ENCODE measurements at places on chromosomes 3 and 15.

DNA sequence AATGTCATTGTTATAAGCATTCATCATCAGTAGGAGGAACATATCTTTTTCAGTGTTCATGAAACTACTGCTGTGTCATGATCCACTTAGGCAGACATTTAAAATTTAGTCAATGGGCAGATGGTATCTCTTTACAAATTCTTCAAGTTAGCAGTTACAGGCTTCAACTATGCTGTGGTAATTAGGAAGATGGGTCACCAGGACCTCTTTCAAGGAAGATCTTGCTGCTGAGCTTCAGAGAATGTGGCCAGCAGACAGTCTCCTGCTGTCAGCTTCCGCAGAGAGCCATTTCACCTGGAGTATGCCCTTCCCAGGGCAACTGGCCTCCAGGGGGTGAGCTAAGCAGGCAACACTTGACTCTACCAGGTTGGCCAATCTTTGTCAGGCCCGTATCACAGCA lies 19.4 kb downstream of the IFT57 start:
- DNase-seq = peak; percentile 15

DNA sequence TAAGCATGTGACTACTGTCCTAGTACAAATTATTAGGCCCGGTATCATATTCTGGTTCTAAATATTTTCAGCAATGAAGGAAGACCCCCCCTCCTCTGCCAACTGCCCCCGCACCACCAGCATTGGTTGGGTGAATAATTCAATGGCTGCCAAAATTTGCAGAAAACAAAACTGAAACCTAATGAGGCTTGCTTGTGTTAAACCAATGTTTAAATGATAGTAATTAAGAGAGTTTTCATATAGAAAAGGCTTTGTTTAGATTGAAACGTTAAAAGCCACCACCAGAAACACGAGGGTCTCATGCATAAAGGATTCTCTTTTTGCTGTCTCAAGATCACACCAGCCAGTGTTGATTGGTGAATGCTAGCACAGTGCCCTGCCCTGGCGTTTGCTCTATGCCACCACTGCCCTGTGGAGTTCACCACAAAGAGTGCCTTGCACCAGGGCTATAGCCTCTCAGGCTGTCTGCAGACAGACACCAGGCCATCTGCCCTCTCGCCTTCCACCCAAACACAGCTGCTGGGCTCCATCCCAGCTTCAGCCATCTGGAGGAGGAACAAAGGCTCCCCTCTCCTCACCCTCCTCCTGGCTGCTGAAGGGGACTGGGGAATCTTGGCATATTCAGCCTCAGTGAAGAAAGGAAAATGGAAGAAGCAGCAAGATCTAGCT lies 200.3 kb upstream of the PFN2 start:
- no peak for DNase-seq

- no peak for DNase-seq
Observed at GRCh38 chr15:43215961-43216360, 4.9 kb downstream of the EPB42 start.

DNA sequence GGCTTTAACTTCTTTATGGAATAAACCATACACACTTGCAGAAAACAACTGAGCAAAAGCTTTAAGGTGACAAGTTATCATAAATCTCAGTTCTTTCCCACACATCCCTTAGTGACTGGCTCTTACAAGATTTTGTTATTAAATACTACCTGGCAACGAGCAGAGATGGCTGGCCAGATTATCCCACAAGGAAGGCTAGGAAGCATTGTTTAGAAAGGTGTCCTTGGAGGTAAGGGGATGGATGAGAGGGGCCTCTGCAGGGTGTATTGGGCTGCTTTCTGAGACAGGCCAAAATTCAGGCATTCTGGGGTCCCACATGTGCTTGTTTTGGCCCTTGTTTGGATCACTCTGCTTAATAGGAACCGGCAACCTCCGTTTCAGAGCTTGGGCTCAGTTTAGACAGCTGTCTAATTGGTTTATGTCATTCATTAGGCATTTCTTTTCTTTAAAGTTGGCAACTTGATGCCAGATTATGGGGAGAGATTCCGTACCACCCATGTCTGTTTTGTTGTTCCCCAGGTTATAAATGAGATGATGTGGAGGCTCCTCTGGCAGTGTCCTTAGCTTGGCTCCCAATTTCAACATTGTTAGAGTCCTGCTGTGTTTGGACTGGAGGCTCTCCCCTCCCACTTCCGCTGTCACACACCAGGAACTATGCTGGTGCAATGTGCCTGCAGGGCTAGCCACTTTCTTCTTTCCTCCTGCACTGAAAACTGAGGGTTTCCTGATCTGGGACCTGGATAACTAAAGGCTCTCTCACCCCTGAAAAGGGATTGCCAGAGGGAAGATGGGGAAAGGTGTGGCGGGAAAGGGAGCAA lies 121.1 kb downstream of the TPRG1 start:
- peak; percentile 57 for DNase-seq

- DNase-seq = no peak
Observed at GRCh38 chr15:71629781-71630474, 180.4 kb upstream of the NR2E3 start.

DNA sequence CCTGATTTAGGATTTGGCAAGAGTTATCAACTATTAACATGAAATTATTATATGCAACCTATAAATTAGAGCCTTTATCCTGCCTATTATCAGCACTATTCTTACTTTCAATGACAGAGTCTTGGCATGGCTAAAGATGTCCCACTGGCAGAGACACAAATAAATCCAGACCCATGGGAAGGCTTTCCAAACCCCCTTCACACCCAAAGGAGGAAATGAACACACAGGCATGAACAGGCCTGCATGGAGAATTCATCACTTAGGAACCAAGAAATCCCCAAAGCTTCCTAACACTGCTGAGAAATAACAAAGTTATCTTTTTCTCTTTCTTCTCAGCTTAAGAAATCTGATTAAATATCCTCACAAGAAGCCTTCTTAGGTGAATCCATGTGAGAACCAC lies 213.9 kb downstream of the OCA2 start:
- DNase-seq = no peak

DNA sequence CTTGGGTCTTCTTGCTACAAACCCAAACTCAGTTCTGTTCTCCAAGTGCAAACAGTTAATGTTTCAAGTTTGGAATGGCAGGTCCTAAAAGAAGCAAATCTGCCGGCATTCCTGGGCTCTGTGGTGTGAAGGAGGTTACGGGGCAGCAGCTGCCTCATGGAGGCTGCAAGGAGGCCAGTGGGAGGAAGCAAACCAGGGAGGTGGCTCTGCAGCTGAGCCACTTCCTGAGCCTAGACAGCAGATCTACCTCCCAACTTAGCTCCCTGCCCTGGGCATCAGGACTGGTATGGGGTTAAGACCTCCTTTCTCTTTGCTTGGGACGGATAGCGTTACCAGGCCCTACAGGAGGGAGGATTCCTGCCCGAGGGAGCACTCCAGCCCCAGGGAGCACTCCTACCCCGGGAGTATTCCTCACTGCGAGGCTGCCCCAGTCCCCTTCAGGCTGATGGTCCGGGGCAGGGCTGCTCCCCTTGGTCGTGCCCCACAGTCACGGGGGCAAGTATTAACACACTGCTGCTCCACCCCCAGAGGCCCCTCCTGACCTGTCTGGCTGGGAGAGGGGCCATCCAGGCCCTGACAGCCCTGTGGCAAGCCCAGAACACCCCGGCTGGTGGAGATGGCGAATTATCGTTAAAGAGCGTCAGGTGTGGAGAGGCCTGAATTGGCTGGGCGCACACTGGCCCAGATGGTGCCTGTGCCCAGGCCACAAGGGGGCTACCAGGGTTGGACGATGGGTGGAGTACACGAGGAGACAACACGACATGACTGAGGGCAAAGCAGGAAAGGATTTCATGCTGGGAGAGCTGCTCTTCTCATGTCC lies 129.9 kb downstream of the ATP10A start:
- DNase-seq = no peak

- DNase-seq = no peak
Observed at GRCh38 chr3:58839187-58839586, 172.6 kb upstream of the FAM3D start.

- no peak for DNase-seq
Observed at GRCh38 chr3:17546500-17547255, 195.8 kb downstream of the TBC1D5 start.

DNA sequence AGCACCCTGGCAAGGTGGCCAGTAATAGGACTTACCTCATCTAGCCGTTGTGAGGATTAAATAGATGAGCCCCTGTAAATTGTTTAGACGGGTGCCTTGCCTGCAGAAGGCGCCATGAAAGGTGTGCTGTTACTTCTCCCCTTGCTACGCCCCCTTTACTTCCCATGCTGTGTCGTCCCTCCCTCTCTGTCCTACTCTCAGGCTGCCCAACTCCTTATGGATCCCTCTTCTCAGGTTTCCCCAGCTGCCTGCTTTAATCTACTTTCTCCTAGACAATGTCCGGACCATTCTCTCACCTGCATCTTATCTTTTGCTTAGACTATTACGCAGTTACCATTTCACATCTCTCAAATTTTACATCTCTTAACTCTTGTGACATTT lies 1.7 kb upstream of the FBXW12 start:
- no peak for DNase-seq

All from iPS-NIHi11 (cell line).